ENCODE measurements at places on chromosomes 2 and 18.

GRCh38 chr18:21444465-21445212 is 155.9 kb downstream of the ESCO1 start:
- DNase-seq = no peak

DNA sequence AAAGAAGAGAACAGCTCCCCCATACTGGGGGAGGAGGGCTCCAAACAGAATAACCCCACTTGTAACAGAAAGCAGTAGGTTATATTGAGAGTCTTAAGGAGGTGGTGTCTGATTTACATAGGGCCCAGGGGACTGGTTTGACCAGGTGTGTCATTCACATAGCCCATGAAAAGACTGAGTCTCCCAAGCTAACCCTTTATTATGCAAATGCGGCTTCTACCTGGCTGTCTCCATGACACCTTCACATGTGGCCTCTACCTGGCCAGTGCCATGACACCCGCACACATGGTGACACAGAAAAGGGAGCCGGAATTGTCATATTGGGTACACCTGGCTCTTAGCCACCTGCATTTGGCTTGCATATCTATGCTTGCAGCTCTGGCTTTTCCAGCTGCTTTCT is 1057.2 kb upstream of the PIK3C3 start:
- no peak for DNase-seq

- peak; percentile 74 for DNase-seq
These were observed 916 bp upstream of the PDCD1 start for GRCh38 chr2:241859436-241860183.

DNA sequence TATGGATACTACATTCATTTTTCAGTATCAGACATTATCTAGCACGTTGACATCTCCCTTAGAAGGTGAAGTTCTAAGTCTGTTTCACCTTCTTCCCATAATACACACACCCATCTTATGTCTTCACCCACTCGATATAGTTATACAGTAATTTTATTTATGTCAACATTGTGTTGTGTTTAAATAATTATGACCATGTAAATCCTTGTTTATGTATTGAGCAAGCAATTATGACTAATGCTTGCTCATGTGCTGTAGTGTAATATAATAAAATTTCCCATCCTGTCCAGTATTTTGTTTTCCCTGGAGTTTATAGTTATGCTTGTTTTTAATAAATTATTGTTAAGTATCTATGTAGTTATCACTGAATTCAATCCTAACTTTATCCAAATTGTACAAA is 163.2 kb downstream of the MTX2 start:
- no peak for DNase-seq

- no peak for DNase-seq
These were observed 103.0 kb downstream of the SPIRE1 start for GRCh38 chr18:12554796-12555388.

GRCh38 chr2:156005999-156006712 is 326.4 kb downstream of the NR4A2 start:
- no peak for DNase-seq

- DNase-seq = no peak
These were observed 261.8 kb upstream of the LINC00305 start for GRCh38 chr18:64410685-64411084.

DNA sequence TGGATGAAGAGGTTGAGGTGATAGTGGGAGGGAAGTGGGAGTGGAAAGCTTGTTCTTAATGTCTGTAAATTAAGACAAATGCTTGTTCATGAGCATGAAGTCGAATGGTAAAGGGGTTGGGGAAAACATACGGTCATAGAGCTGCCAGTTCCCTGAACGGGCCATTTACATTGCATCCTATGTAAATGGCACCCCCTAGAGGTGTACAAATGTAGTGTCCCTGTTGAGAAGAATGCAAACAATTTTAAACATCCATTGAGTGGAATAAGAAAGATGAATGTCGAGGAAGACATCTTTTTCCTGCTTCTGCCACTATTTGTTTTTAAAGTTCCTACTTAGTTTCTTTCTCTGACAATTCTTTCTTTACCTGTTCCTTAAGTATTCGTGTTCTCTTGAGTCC is 155.7 kb downstream of the RDH14 start:
- DNase-seq = no peak

DNA sequence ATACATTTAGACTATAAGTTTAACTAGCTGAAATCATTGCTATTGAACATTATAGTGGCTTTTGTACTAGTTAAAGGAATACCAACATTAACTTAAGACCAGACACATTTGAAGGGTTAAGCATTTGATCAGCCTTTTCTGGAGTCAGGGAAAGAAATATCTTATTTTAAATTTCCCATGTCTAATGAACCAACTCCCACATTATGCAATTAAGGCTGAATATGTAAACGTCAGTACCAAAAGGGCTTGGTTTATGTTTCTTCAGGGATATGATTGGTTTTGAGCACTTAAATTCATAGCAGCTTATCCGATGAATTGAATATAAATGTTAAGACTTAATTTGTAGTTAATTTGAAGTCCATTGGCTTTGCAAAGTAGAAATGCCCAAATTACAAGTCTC is 344.5 kb downstream of the KIAA1328 start:
- DNase-seq = no peak

DNA sequence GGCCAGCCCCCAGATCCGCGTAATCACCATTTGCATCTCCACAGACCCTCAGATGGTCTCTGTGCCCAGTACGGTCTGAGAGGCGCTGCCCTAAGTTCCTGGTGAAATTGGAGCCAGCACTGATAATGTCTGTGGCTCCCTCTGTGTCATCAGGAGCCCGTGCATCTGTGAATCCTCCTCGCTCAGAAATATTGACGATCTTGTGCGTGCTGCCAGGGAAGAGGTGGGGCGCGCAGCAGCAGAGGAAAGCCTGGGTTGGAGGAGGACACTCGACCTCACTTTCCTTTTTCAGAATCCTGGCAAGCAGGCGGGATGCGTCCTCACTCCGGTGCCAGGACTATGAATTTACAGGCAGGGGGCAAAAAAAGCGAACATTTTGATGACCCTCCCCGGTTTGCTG is 686.1 kb upstream of the SALL3 start:
- DNase-seq = no peak

DNA sequence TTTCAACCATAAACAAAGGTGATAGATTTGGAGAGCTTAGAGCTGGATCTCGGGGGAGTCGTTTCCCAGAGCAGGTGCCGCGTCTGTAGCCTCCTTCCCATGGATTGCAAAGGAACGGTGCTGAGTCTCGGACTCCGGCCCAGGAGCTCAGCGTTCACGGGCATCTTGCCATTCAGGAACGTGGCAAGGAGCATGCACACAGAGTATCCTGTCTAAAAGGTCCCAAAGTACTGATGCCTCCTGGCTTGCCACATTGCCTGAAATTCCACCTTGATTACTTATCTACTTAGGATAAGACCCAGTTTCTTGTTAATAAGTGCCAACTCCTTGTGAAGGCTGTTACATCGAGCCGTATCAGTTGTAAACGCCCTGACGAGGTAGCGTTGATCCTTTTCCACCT is 197.8 kb upstream of the MYT1L start:
- DNase-seq = no peak

DNA sequence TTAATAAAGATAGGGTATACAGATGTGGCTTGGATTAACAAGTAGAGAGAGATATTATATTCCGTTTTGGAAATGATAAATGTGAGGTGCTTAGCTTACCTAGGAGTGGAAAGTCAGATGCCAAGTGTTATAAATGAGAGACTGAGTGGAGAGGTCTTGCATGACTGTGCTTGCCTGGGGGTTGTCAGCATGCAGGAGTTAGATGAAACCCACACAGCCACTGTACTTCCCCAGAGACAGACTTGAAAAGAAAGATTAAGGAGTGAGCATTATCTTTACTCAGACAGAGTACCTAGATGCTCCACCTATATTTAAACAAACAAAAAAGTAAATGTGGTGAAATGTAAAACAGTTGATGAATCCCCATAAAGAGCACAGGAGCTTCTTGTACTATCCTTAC is 482.7 kb downstream of the RIT2 start:
- DNase-seq = no peak

GRCh38 chr2:109166811-109167210 is 37.8 kb downstream of the SH3RF3 start:
- no peak for DNase-seq

- no peak for DNase-seq
These were observed 28.1 kb upstream of the TMEM177 start for GRCh38 chr2:119650846-119651370.

- no peak for DNase-seq
These were observed 19.7 kb downstream of the NGEF start for GRCh38 chr2:232993231-232993821.

DNA sequence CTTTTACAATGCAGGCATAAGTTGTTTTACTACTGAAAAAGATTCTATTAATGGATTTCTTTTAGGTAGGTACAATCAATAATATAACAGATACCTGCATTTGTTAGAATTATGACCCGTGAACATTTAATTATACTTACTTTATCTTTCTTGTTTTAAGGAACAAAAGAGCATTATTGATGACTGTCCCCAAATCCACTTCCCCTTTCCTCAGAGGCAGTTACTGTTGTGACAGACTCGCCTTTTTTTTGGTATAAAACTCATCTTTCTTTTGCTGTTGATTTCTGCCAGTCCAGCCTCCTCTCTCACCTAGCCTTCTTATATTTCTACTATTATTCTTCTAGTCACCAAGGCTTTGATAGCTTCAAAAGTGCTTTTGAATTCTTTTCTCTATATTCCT is 12.1 kb downstream of the ACTR3 start:
- no peak for DNase-seq

GRCh38 chr2:54966837-54967236 is 83.4 kb downstream of the RTN4 start:
- no peak for DNase-seq

- DNase-seq = no peak
These were observed 104.2 kb downstream of the ZNF521 start for GRCh38 chr18:25247725-25248124.

DNA sequence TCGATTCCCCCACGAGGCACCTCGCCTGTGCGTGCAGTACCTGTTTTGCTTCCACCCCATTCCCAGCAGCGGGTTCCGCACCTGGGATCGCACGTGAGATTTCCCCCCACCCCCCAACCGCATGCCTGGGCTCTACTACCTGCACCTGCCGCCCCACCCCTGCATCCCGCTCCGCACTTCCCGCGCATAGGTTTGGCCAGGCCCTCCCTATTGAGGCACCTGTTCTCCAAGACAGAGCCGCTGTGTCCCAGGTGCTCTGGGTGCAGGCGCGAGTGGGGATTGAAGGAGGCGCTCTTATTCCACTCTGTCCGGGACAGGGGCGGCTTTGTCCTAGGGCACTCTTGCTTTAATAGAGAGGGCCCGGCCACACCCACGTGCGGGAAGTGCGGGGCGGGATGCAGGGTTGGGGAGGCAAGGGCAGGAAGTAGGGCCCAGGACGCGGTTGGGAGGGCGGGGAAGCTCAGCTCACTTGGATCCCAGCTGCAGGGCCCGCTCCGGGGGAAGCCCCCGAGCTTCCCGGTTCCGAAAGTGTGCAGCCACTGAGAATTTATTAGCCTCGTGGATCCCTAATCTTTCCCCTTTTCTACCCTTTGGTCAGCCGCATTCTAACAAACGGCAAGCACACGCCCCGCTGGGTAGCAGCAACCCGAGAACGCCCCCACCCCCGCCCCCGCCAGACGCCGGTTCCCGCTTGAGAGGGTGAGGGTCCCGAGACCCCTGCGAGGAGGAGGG is 670 bp upstream of the MOCOS start:
- peak; percentile 29 for DNase-seq

- DNase-seq = no peak
These were observed 139.0 kb downstream of the ESCO1 start for GRCh38 chr18:21461460-21461859.

- no peak for DNase-seq
These were observed 433.2 kb upstream of the TNP1 start for GRCh38 chr2:217293046-217293445.

DNA sequence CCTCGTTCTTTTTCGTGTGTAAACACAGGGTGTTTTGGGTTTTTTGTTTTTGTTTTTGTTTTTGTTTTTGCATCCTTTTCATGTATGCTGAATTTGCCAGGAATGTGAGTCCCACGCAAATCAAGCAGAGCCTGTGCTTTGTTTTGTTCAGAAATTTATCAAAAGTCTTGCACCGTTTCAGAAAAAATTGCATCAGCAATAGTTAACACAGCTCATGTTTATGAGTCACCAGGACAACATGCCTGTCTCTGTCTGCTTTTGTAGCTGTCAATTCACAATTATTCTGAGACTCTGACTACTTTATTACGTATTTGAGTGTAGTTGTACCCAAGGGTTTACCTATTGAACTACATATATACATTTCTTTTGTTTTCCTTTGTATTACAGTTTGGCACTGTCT is 38.3 kb downstream of the MRPL44 start:
- DNase-seq = no peak

DNA sequence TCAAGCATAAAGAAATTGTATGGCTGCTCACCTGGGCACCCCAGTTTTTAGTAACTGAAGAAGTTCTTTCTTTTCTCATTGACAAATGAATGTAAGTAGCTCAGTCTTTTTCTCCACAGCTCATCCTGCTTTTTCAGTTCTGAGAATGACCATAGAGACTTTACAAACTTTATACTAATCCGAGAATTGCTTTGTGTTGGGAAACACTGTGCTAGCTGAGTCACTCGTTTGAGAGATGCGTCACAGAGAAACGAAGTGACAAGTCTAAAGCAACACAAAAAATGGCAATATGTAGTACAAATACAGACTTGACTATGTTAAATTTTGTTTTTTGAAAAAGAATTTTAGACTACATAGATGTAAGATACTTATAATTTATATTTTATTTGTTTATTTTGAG is 9.0 kb downstream of the LRRTM4 start:
- no peak for DNase-seq

- no peak for DNase-seq
These were observed 43.1 kb upstream of the ATP8B1 start for GRCh38 chr18:57846258-57846657.

DNA sequence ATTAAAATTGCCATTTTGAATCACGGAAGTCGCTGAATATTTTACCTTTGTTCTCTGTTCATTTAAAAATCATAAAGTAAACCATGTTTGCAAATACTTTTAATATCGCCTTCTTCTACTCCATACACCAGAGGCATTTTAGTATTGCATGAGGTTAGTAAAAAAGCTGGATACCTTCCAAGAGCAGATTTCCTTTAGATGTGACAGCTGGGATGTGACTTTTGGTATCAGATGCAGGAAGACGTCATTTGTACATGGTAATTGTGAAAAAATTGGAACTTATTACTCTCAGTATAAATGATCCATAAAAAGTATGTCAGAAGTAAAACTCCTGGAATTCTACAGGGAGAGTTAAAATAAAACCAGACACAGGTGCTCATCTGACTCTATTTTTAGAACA is 89.5 kb downstream of the SLC4A10 start:
- DNase-seq = no peak

GRCh38 chr2:113886479-113887008 is 3.3 kb upstream of the ACTR3 start:
- peak; percentile 69 for DNase-seq
